ENCODE measurements at places on chromosomes 1 and 21.

GRCh38 chr1:208002672-208003071 is 91.7 kb upstream of the CD34 start:
- DNase-seq = no peak

DNA sequence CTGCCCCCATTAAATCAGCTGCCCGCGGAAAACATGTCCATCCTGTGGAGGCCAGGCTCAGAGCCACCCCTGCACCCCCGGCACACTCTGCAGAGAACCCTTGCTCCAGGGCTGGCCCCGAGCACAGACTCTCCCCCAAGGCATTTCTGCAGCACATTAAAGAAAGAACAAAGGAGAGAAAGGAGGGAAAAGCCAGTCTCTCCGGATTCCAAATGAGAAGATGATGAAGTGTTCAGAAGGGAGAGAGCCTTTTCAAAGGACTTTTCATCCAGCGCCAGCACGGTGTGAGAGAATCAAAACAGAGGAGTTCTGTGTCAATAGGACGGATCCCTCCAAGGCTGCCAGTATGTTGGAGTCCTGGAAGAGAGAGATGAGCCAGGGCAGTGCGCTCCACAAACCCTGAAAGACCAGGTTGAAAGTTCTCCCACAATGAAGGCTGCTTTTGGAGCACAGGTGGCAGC is 498.3 kb downstream of the NPHP4 start:
- no peak for DNase-seq

GRCh38 chr21:35096959-35097358 is 47.9 kb upstream of the RUNX1 start:
- DNase-seq = no peak

GRCh38 chr1:113928187-113928930 is 765 bp upstream of the HIPK1 start:
- DNase-seq = no peak

DNA sequence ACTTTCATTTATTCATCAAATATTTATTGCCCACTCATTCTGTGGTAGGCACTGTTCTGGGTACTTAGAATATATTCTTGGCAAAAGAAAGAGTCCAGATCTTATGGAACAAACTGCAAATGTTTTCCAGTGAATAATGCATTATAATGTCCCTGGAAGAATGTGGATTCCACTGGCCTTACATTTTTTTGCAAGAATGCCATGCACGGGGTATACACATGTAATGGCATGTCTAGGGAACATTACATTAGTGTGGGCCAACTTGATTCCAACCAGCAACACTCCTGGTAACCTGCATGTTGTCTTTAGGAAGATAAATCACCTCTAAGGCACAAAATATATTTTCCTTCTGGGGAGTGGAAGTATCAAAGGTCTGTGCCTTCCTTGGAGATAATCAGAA is 33.0 kb upstream of the IFI44L start:
- DNase-seq = no peak

DNA sequence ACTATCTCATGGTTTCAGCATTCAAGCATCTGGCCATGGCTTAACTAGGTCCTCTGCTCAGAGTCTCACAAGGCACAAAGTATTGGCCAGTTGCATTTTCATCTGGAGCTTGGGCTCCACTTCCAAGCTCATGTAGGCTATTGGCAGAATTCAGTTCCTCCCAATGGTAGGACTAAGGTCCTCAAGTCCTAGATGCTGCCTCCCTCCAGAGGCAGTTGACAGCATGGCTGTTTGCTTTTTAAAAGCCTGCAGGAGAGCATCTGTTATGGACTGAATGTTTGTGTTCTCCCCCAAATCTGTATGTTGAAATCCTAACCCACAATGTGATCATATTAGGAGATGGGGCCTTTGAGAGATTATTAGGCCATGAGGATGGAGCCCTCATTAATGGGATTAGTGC is 38.0 kb upstream of the HLX start:
- DNase-seq = no peak

GRCh38 chr1:107262467-107263286 is 121.8 kb downstream of the NTNG1 start:
- DNase-seq = no peak

DNA sequence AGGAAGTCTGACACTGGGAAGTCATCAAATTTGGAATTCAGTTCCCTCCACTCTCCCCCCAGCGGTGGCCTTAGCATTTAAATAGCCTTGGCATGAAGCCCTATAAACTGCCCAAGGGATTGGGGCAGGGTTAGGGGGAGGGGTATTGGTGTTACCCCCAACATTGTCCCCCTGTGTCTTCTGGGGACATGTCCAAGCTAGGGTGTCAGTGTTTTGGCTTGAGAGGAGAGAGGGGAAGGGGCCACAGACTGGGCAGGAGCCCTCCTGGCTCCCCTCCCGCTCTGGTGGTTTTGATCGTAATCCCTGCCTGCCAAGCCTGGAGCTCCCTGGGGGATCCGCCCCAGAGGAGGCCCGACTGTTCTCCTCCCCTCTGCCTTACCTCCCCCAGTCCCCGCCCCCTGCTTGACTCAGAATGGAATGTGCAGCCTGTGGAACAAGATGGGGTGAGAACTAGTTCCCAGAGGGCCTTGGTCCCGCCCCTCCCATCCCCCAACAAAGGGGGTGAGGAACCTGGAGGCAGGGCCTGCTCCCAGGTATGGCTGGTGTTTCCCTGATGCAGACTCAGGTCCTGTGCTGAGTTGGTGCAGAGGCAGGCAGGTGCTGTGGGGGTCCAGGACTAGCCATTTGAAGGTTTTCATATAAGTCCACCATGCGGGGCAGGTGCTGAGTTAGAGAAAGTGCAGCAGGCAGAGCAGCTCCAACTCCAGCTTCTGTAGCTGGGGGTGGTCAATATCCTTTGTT is 7.4 kb downstream of the SOX13 start:
- no peak for DNase-seq

- no peak for DNase-seq
Observed at GRCh38 chr1:230368871-230369270, 57.3 kb downstream of the PGBD5 start.

DNA sequence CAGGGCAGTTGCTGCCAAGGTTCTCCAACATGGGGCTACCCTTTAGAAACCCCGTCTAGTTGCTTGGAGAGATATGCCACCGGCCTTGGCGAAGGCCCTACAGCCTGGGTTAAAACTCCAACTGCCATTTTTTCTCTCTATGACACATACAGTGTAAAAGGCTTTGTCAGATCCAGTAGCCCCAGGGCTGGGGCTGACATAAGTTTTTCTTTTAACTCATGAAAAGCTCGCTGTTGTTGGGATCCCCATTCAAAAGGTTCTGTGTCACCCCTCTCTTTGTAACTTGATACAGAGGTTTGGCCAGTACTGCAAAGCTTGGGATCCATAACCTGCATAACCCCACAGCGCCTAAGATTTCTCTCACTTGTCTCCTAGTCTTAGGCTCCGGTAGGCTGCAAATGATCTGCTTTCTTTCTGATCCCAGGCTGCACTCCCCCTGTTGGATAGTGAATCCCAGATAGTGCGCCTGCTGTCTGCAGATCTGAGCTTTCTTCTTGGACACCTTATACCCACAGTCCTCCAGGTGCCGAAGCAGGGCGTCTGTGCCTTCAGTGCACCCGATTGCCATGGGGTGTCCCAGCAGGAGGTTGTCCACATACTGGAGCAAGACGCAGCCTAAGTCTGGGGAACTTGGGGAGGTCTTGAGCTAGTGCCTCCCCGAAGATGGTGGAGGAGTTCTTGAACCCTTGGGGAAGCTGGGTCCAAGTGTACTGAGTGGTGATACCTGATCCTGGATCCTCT is 406.2 kb downstream of the TGFB2 start:
- no peak for DNase-seq

GRCh38 chr1:16614361-16615252 is 1.2 kb upstream of the NBPF1 start:
- DNase-seq = no peak

GRCh38 chr1:88998716-88999115 is 6.3 kb upstream of the KYAT3 start:
- DNase-seq = no peak

- DNase-seq = no peak
Observed at GRCh38 chr1:174969977-174970376, 29.8 kb upstream of the CACYBP start.

GRCh38 chr1:199163267-199163666 is 524.4 kb downstream of the PTPRC start:
- no peak for DNase-seq

- no peak for DNase-seq
Observed at GRCh38 chr1:178652506-178653490, 72.2 kb upstream of the RALGPS2 start.

DNA sequence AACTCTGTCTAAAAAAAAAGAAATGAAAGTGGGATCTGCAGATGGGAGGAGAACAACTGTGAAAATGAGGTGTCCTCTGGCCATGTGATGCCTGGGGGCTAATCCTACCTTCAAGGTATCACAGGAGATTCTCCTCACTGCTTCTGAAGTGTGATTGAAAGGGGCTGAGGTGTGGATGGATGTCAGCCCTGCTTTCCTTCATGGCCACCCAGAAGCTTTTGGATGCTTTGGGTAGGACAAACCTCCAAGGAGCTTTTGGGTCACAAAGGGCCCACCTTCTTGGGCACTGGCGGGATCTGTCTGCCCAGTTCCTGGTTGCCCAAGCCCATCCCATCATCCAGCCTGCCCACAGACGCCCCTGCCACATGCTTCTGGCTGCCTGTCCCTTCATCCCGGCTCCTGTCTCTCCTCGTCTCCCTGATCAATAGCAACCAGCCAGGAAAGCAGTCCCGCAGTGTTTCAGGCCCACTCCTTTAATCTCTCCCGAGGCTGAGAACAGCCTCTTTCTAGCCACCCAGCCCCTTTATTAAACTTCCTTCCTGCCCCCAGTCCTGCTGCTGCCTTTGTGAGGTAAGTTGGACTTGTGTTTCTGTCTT is 87.2 kb downstream of the MAN1C1 start:
- no peak for DNase-seq

DNA sequence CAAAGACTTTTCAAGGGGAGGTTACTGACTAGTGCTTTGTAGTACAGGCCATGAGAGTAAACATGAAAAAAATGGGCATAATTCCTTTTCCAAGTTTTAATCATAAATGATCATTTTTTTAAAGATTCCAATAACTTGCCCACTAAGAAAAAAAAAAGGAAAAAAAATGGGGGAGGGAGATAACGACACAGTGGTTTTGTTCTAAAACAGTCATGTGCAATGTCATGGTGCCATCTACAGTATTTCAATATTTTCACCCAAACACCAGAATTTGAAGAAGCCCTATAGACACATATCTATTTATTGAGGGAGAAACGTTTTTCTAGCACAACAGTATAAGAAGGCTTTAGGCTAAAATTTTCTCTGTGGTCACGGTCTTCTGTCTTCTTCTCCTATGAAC is 250.2 kb downstream of the LTN1 start:
- DNase-seq = no peak

DNA sequence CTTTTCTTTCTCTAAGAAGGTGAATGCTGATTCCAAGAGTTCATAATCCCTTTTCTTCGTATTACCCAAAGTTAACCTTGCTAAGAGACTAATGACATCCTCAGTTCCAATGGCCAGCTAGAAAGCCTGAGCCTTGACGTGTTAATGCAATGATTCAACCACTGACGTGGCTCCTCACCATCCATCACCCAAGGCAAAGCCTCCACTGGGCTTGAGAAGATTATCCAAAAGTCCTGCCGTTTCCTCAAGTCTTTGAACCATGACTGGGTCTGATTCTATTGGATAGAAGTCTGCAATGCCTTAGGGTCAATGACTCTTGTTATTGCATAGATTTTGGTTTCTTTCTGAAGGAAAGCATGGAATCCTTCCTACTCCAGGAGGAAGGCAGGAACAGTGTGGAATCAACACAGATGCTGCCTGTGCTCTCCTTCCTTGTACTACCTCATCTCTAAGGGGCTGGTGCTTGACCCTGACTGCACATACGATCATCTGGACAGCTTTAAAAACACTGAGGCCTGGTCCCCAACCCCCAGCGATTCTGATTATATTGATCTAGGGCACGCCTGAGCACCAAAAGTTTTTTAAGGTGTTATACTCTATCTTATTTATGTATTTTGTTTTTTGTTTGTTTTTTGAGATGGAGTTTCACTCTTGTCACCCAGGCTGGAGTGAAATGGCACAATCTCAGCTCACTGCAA is 69.3 kb upstream of the ANGPTL1 start:
- no peak for DNase-seq

DNA sequence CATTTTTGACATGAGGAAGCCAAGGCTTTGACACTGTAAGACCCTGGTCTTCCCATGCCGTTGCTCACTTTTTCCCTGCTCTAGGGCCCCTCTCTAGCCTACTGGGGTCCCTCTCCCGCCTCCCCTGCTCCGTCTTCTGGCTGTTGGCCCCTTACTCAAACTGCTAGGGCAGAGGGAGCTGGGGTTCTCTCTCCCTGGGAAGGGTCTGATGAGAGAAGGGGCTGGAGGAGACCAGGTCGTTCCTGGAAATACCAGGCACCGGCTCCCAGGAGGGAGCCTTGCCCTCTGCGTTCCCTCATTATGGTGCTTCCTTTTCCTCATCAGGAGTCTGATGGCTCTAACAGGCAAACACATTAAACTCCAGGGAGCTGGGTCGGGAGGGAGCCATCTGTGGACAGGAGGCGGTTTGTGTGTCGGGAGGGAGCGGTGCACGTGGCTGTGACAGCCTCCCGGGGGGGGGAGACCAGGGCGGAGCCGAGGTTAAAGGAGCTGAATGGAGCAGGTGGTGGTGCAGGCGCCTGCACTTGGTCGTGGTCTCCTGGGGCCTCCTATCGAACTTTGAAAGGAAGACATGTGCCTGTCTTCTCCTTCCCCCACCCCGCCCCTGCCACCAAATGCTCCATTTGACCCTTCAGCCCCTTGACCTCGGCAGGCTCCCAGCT is 35.4 kb upstream of the LHX4 start:
- DNase-seq = no peak

DNA sequence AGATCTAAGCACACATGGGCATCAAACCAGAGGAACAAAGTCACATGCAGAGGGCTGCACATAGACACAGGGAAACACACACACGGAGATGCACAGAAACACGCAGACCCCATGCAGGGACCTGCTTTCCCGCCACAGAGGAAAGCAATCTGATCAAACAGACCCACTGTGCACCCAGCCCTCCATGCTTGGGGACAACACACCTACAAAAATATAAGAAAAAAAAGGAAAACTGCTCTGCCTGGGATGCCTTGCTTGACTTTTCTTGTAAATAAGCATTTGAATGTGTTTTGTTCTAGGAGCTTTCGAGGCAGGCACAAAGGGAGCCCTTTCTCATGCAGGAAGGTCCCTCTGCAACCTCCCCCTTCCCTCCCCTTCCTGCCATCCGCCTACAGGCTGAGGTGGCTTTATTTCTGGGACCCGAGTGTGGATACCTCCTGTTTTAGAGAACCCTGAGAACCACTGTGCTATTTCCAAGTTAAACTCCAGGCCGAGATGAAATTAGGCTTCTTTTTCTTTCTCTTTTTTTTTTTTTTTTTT is 3.5 kb upstream of the ICMT start:
- no peak for DNase-seq

Measured in stimulated activated CD8-positive, alpha-beta memory T cell treated with anti-CD3 and anti-CD28 coated beads, Interleukin-4, amount 100 ng/mL, for 4 hours (primary cell).